DMS153 (cell line): ENCODE measurements at places on chromosomes 6 and 20.

GRCh38 chr6:15715060-15715459 is 52.2 kb upstream of the DTNBP1 start:
- DNase-seq: no peak

GRCh38 chr20:32494483-32495216 is 90.5 kb downstream of the NOL4L start:
- no peak for DNase-seq

GRCh38 chr6:55670850-55671413 is 91.9 kb upstream of the HMGCLL1 start:
- DNase-seq: no peak

DNA sequence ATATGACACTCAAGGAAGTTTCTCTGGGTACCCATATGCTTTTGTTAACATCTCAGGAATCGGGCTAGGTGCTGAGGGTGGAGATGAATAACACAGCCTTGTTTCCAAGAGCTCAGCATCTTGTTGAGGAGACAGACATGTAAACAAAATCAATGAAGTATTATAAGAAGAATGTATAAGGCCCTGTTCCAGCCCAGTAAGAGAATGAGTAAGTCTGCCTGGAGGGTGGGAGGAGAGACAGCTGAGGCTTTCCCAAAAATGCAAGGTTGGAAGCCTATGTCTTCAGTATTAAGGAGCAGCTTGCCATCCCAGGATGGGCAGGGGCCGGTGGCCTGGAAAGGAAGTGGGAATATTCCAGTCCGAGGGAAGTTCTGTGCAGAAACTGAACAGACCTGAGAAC is 615.3 kb upstream of the BTBD3 start:
- DNase-seq: no peak

- DNase-seq: no peak
These were observed 101.4 kb downstream of the LRRC1 start for GRCh38 chr6:53896196-53896595.

DNA sequence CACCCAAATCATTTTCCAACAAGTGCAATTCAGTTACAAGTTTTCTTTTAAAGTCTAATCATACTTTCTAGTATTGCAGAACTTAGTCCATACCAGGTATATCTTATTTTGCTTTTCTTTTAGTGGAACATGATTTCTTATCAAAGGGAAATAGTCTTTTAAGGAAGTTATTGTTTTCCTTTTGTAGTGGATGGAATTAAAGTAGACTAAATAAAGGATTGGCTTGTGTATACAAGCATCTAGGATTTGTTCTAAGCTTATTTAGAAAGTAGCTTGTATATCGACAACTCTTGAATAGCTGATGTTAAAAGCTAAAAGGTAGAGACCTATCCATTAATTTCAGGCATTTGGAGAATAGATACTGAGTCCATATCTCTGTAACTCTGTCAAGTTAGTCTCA is 14.8 kb downstream of the DCBLD1 start:
- DNase-seq: no peak

DNA sequence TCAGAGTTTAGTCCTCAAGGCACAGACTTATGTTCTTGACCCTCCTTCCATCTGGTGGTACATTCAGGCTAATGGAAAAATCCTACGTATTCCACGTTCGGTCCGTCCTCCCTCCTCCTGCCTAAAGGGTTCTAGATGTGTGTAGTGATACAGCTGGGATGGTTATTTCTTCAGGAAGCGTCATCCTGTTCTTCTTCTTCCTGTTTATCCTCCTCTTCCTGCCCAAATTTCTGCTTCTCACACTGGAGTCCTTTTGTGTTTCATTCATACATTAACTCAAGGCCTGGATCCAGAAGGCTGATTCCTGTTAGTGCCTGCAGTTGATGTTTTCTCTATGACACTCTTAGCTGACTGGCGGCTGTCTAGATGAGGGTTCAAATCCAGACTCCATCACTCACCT is 16.8 kb upstream of the UNC93A start:
- no peak for DNase-seq

DNA sequence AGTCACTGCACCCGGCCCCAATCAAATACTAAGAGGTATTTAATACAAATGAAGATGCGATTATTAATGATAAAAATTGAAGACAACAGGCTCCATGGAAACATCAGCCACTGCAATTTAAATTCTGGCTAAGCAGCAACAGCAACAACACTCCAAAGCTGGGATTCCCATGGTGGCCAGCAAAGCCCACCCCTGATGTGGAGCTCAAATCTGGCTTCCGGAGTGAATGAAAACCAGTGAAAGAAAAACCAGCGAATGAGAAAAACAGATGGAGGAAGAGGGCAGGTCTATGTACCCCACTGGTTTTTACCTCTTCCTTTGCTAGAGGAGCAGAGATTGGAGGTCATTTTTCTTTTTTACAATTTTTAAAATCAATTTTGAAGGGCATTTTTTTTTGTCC is 135.9 kb upstream of the PDE10A start:
- DNase-seq: no peak

- no peak for DNase-seq
These were observed 18.3 kb downstream of the ZMYND8 start for GRCh38 chr20:47338131-47338628.

GRCh38 chr6:14851281-14851680 is 394.6 kb upstream of the JARID2 start:
- DNase-seq: no peak

GRCh38 chr20:5188736-5189135 is 61.9 kb downstream of the CDS2 start:
- no peak for DNase-seq

- DNase-seq: no peak
These were observed 4.7 kb downstream of the BICRAL start for GRCh38 chr6:42786525-42786985.

- peak; percentile 10 for DNase-seq
These were observed 36.2 kb upstream of the CCDC167 start for GRCh38 chr6:37535759-37536490.

DNA sequence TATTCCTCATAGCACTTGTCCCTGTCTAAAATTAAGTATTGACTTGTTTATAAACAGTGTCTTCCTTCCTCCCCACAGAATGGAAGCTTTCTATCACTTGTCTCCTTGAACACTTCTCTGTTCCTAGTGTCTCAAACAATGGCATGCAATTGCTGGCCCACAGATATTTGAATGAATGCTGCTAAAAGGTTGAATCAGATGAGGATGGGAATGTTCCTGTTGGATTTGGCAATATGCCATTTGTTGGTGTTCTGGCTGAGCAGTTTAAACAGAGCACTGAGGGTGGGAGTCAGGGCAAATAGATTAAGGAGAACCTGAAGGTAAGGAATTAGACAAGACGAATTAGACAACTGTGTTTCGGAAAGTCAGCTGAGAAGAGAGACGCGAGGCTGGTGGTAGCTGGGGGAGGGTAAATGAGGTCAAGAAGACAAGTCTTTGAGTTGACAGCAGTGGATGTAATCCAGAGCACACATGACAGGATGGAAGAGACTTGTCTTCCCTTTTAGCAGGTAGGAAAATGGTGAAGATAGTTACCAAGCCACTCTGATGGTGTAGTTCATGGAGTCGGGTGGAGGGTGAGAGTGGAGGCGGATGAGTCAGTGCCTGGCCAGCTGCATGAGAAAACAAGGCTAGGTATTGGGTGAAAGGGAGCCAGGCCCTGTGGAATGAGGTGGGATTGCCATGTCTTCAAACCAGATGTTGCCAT is 58.3 kb upstream of the GNRH2 start:
- DNase-seq: no peak

GRCh38 chr6:135188718-135189117 is 7.6 kb downstream of the MYB start:
- no peak for DNase-seq

- DNase-seq: no peak
These were observed 157.9 kb downstream of the LY86 start for GRCh38 chr6:6746333-6746969.
